Suprapubic skin (tissue), 4 donors: ENCODE measurements at places on chromosomes 4 and X. TPM values are rescaled to one million over a fixed set of nuclear protein-coding genes. Genes with fewer than 3 reads are reported as not detected.

DNA sequence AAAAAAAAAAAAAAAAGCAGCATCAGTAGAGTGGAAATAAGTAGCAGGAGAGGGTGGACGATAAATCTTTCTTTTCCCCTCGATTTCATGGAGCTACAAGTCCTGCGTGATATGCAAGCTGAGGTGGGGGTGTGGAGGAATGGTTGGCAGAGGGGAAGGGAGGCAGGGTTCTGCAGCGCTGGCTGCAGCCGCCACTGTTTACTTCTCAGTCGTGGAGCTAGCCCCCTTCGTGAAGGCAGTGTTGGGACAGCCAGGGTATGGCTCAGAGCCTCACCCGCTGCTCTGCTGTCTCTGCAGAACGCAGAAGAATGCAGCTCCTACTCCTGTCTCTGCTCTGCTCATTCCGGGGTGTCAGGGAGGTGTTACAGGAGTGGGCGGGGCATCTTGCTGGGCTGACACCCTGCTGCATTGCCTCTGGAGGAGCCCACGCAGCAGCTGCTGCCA is 140.6 kb downstream of the GPM6A start:
- no peak for DNase-seq

DNA sequence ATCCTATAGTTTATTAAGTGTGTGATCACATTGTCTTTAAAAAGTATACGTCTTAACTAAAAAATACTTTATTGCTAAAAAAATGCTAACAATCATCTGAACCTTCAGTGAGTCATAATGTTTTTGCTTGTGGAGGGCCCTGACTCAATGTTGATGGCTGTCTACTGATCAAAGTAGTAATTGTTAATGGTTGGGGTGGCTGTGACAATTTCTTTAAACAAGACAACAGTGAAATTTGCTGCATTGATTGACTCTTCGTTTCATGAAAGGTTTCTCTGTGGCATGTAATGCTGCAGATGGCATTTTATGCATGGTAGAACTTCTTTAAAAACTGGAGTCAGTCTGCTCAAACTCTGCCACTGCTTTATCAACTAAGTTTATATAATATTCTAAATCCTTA is 101.4 kb upstream of the IL15 start:
- no peak for DNase-seq

GRCh38 chrX:136933611-136934145 is 53.2 kb upstream of the RBMX start:
- no peak for DNase-seq

PHKA1 gene
- 4.2 TPM for total RNA-seq

STBD1 gene
- total RNA-seq = 0.76 TPM
